Substantia nigra (tissue), 51 donors: ENCODE measurements at places on chromosomes 1 and 21.

DNA sequence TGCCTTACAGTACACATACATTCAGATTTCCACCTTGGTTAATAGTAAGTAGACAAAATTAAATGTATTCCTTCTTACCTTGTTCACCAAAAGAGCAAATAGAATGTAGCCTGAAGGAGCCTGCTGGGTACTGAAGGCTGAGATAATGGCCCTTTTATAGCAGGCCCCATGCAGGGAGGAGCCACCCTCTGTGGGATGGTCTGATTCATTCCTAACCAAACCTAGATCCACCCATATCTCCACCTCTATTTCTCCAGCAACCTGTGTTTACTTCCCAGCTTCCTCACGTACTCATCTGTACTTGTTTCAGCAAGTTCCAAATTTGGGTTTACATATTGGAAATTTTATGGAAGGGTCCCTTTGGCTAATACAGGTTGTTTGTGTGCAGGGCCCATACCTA lies at the start of gene FLG:
TSS of gene FLG (minus strand) at position 129 of the 400 bp plus-strand sequence. CDS start 9,783 bp downstream, outside the sequence.
- no peak for DNase-seq

- no peak for DNase-seq
These were observed 39.5 kb downstream of the TOR3A start for GRCh38 chr1:179121159-179121938.

DNA sequence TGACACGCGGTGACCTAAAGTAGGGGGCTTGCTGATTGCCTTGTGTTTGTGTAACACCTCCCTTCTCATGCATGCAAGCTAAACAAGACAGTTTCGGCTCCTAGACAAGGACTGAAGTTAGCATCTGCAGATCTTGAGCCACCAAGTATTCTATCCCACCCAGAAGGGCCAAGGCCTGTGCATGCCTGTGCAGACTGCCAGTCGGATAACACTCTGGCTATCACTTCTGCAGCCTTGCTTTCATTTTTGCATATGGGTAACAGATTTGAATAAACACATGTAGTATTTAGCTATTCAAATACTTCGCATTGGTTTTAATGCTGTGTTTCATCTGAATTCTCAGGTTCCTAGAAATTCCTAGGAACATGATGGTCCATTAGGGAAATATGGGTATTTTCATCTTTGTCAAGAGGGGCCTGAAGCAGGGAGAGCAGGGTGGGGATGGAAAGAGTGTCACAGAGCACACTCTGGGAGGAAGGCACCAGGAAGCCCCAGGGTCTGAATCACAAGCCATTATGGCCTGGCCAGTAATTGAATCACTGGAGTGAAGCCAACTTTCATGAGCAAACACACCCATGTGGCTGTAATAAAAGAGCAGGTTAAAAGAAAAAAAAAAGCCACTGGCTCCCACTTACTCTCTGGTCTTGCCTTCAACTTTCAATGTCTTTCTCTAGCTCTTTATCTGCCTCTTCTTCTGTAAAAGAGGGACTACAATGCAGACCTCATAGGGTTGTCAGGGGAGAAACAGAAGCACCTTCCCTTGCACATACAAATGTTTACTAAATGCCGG lies 28.3 kb downstream of the GADD45A start:
- DNase-seq: no peak

DNA sequence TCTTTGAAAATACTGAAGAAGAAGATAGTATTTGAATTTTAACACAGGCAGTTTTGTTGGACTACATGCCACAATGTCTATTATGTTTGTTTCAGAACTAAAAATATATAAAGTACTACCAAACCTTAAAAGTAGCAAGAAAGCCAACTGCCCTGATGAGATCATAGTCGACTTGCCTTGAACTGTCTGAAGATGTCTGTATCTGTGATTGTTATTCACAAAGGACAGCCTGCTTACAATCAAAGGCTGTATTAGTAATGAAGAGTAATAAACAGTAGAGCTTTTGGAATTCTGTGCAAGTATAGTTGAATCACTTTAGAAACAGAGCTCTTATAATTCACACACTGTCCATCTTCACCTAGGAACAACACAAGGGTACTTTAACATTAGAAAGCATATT lies 228.3 kb downstream of the NCAM2 start:
- no peak for DNase-seq

DNA sequence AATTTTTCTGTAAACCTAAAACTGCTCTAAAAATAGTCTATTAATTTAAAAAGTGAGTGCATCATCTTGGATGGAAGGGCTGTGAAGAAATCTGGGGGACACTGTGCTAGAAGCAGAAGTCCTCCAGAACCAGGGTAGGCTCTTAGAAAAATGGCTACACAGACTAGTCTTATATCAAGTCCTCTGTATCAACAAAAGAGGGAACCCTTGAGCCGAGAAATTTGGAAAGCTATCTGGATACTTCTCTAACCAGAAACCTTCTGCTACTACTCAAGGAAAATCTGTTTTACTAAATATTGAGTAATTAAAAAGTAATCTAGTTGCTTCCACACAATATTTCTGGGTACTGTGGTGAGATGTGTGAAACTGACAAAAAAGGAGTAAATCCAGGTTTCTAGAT lies 92.1 kb downstream of the WDR3 start:
- no peak for DNase-seq

- DNase-seq: no peak
These were observed 32.9 kb downstream of the GADD45A start for GRCh38 chr1:67717876-67718275.

- no peak for DNase-seq
These were observed 60.1 kb upstream of the ASB17 start for GRCh38 chr1:75992312-75992711.

GRCh38 chr1:39238476-39238875 lies 34.0 kb downstream of the MACF1 start:
- no peak for DNase-seq

GRCh38 chr1:111585447-111586086 lies 34.0 kb upstream of the RAP1A start:
- DNase-seq: no peak

- no peak for DNase-seq
These were observed 29.7 kb downstream of the JUN start for GRCh38 chr1:58754073-58754613.

- DNase-seq: no peak
These were observed 20.2 kb downstream of the A3GALT2 start for GRCh38 chr1:33300673-33301072.
